ENCODE measurements at places on chromosomes 11 and 22. TPM values are rescaled to one million over a fixed set of nuclear protein-coding genes. Genes with fewer than 3 reads are reported as not detected.
A peak's percentile ranks its signal among the peaks of the same experiment; 100 is the strongest.

GRCh38 chr11:133698654-133699053, 146.7 kb downstream of the SPATA19 start:
- no peak overlapping the region for H3K27ac ChIP-seq
- DNase-seq = no peak
- H3K36me3 ChIP-seq = no peaks in the 10 kb centered on the region
- no peaks in the 10 kb centered on the region for H3K4me1 ChIP-seq
- no peak overlapping the region for H3K4me3 ChIP-seq
- H3K27me3 ChIP-seq = no peaks in the 10 kb centered on the region

DNA sequence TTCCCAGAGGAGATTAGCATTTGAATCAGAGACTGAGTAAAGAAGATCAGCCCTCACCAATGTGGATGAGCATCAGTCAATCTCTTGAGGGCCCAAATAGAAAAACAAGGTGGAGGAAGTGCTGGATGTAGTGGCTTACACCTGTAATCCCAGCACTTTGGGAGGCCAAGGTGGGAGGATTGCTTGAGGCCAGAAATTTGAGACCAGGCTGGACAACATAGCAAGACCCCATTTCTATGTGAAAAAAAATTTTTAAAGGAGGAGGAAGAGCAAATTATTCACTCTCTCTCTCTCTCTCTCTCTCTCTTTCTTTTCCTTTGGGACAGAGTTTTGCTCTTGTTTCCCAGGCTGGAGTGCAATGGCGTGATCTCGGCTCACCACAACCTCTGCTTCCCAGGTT, 18.1 kb upstream of the CAPRIN1 start:
- no peak overlapping the region for H3K4me3 ChIP-seq
- no peaks in the 10 kb centered on the region for H3K4me1 ChIP-seq
- DNase-seq = no peak

- no peak overlapping the region for H3K4me3 ChIP-seq
- no peaks in the 10 kb centered on the region for H3K4me1 ChIP-seq
- DNase-seq = no peak
- no peaks in the 10 kb centered on the region for H3K27me3 ChIP-seq
- no peaks in the 10 kb centered on the region for H3K36me3 ChIP-seq
Measured at GRCh38 chr11:117633186-117633754, 163.7 kb downstream of the DSCAML1 start.

DNA sequence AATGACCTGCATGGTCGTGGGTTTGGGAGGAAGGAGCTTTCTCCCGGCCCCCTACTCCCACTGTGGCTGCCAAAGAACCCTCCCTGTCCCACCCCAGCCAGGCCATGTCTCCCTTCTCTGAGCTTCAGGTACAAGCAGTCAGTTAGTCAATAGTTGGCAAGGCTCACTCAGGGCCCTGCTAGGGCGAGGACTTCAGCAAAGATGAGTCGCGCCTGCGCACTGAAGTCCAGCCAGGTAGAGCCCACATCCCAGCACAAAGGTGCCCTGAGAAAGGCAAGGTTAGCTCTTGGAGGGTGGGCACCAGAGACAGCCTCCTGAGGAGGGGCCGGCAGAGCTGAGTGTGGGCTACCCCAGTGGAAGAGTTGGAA, 11.1 kb downstream of the C11orf86 start:
- H3K27me3 ChIP-seq = no peaks in the 10 kb centered on the region
- DNase-seq = no peak
- no peak overlapping the region for H3K27ac ChIP-seq
- H3K4me3 ChIP-seq = no peak overlapping the region

DNA sequence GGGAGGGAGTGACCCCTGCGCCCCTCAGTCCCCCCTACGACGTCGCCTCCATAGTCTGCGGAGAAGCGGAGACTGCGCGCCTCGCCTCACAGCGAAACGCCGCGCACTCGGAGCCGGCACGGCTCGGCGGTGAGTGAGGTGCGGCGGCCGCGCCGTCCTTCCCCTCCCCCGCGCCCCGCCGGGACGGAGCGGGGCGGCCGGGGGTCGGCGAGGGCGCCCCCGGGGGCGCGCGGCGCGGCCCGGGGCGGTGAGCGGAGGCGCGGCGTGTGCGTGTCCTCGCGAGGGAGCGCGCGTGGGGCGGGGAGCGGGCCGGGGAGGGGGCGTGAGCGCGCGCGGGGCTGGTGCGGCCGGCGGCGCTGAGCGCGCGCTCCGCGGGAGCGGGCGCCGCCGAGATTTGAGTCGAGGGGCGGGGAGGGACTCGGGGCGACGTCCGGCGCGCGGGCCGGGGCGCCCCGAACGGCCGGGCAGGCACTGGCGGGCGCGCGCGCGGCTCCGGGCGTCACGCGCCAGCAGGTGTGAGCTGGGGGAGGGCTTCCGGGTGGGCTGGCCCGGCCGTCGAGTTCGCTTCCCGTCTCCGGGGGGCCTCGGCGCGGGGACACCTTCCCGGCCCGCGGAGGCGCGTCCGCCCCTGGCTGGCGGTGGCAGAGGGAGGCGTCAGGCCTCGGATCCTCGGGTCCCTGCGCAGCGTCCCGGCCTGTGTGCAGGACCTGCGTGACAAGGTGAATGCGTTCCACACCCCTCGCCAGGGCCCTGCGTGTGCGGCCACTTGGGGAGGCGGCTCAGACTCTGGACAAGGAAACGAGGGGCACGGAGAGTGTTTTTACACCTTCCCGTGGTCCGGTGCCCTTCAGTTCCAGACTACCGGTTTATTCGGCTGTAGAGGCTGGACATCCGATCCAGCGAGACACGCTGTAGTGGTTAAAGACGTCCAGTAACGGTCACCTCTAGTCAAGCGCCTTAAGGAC, 50.4 kb downstream of the FAM83F start:
- DNase-seq = peak; percentile 47
- peak overlapping the region; percentile 35 for H3K27ac ChIP-seq
- H3K4me1 ChIP-seq = peaks cover 19% of the 10 kb centered on the region
- no peaks in the 10 kb centered on the region for H3K36me3 ChIP-seq
- H3K27me3 ChIP-seq = no peaks in the 10 kb centered on the region

GRCh38 chr22:21719024-21719423, 16.6 kb downstream of the YPEL1 start:
- no peaks in the 10 kb centered on the region for H3K36me3 ChIP-seq
- no peak for DNase-seq
- H3K4me3 ChIP-seq = no peak overlapping the region
- no peaks in the 10 kb centered on the region for H3K27me3 ChIP-seq
- no peak overlapping the region for H3K27ac ChIP-seq

DNA sequence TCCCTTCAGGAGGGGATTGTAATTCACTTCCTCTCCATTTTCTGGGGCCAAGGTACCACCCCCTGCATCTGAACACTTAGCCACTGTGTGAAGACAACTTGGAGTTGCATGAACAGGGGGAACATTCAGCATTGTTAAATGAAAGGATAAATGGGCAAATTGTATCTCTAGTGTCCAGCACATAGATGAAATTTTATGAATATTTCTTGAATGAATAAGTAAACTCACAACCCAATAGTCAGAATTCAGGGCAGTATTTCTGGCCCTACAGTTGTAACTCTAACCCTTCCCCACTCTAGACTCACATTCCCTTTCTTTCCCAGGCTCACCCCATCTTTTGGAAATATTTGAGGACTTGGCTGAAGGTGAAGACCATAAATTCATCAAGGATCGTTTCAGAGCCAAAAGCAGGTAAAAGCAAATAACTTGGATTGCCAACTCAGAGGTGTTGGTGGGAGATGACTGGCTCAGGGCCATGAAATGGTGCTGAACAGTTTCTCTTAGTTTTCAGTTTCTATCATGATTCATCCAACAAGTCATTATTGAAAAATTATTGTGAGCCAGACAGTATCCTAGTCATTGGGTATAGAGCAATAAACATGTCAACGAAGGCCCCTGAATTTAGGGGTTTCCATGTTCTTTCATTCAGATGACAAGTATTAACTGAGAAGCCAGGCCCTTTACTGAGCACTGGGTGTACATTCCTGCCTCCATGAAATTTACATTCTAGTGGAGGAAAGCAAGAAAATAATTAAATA, 33.3 kb upstream of the ZC3H12C start:
- no peak overlapping the region for H3K4me3 ChIP-seq
- H3K27ac ChIP-seq = no peak overlapping the region
- DNase-seq = no peak
- H3K36me3 ChIP-seq = no peaks in the 10 kb centered on the region
- no peaks in the 10 kb centered on the region for H3K27me3 ChIP-seq

DNA sequence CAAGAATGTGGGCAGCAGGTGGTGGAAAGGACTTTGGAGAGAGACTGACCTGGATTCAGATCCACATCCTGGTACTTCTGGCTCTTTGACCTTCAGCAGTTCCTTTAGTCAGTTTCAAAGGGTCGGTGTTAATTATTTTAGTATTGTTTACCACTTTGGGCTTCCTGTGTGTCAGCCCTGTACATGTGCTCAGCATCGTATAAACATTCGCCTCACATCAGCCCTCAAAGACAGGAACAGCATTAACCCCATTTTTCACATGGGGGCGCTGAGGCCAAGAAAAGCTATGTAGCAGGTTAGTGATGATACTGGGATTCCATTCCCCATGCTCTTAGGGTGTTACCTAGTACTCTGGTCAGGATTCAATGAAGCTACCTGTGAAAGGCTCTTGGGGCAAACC, 72.1 kb upstream of the YWHAH start:
- H3K4me3 ChIP-seq = no peak overlapping the region
- peak overlapping the region; percentile 90 for H3K27ac ChIP-seq
- no peaks in the 10 kb centered on the region for H3K27me3 ChIP-seq

GRCh38 chr11:929405-929804, 3.7 kb downstream of the AP2A2 start:
- H3K27me3 ChIP-seq = no peaks in the 10 kb centered on the region
- no peak for DNase-seq
- no peak overlapping the region for H3K4me3 ChIP-seq
- no peak overlapping the region for H3K27ac ChIP-seq

DNA sequence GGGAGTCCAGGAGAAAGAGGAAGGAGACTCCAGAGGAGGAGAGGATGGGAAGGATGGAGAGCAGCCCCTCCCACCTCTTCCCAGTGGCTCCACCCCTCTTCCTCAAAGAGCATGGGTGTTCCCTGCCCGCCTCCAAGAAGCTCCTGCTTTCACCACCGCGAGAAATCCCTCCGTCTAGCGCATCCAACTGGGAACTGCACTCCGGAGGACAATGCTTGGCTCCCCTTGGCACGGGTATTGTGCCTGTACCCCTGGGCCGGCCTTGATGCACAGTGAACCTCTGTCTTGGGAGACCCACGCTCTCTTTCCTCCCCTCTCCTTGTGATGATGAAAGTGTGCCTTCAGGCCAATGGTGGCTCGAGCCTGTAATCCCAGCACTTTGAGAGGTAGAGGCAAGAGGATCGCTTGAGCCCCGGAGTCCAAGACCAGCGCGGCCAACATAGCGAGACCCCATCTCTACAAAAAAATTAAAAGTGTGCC, 14.9 kb upstream of the ADA2 start:
- no peaks in the 10 kb centered on the region for H3K36me3 ChIP-seq
- H3K27ac ChIP-seq = no peak overlapping the region
- H3K4me1 ChIP-seq = no peaks in the 10 kb centered on the region
- H3K4me3 ChIP-seq = no peak overlapping the region

DNA sequence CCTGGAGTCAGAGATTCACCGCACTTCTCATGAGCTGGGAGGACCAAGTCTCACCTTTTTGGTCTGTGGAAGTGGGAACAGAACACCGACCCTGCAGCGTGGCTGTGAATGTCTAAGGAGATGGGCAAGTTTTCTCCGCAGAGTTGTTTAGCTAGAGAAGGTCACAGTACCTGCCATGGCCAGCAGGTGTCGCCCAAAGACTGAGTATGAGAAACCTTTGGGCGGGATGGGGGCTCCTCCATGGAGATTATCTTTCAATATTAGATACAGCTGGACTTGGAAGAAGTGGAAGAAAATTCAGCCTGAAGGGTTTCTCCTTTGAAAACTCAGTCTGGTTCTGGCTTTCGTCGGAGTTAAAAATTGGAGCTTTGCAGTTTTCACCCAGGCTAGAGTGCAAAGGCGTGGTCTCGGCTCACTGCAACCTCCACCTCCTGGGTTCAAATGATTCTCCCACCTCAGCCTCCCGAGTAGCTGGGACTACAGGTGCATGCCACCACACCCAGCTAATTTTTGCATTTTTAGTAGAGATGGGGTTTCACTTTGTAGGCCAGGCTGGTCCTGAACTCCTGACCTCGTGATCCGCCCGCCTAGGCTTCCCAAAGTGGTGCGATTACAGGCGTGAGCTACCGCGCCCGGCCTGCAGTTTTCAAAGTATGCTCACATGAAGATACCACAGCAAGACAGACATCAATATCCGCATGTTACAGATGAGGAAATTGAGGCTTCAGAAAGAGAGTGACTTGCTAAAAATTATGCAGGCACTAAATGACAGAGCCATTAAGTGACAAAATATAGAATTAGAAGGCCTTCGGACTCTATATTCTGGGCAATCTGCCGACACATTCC, 10.7 kb upstream of the DSCAML1 start:
- DNase-seq = peak; percentile 47
- no peak overlapping the region for H3K4me3 ChIP-seq
- H3K27me3 ChIP-seq = peaks cover 1% of the 10 kb centered on the region
- no peak overlapping the region for H3K27ac ChIP-seq
- no peaks in the 10 kb centered on the region for H3K36me3 ChIP-seq

- no peak for DNase-seq
- H3K27me3 ChIP-seq = no peaks in the 10 kb centered on the region
- H3K36me3 ChIP-seq = no peaks in the 10 kb centered on the region
- no peak overlapping the region for H3K4me3 ChIP-seq
Measured at GRCh38 chr11:78840623-78841022, 266.0 kb upstream of the NARS2 start.

DNA sequence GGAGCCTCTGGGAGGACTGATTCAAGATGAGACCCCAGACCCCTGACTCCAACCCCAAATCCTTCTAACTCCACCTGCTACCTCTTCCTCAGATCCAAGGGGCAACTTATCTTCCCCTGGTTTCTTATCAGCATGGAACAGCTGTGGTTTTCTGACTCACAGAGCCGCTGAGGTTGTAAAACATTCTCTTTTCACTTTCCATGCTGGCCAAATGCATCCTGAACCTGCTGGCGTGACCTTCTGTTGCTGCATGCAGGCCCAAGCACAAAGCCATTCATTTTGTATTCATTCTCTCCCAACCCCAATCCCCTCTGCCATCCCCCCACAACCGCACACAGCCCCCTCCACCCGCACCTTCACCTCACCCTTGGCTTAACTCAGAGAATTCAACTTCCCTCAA, 70.3 kb downstream of the SEZ6L start:
- no peaks in the 10 kb centered on the region for H3K27me3 ChIP-seq
- no peak overlapping the region for H3K27ac ChIP-seq

DNA sequence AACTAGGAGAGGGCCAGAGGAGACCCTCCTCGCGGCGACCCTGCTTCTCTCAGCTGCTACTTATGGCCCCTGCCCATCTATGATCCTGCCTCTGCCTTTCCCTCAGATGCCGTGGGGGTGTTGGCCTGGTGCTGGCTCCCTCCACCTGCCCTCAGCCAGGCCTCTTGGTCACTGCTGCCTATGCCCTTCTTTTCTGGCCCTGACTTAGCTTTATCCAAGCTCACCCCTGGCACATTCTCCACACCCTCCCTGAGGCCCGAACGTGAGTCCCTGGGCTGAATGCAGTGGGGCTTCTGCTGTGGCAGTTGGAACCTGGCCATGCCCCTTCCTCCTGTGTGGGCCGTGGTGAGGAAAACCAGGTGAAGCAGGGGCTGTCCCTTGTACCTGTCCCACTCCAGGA, 19.8 kb upstream of the SUSD2 start:
- H3K4me3 ChIP-seq = no peak overlapping the region
- H3K4me1 ChIP-seq = peaks cover 8% of the 10 kb centered on the region
- peaks cover 3% of the 10 kb centered on the region for H3K36me3 ChIP-seq
- H3K27me3 ChIP-seq = no peaks in the 10 kb centered on the region
- DNase-seq = no peak
- H3K27ac ChIP-seq = no peak overlapping the region

Gene DUSP18
- 18.3 TPM for total RNA-seq

Gene SRPRA
- 106 TPM for total RNA-seq

Gene SLC22A8
- not detected for total RNA-seq

Gene PLAAT2
- not detected for total RNA-seq

Gene NAALADL1
- total RNA-seq = 6.8 TPM

Gene SCO2
- total RNA-seq = 3.7 TPM

Gene CERK
- total RNA-seq = 104 TPM

Gene TPH1
- total RNA-seq = 0.42 TPM

All from endothelial cell of umbilical vein (primary cell).